NCI-H1105 treated with DMSO at 0.1 percent for 48 hours (cell line): ENCODE measurements at places on chromosomes 7 and 10.
A peak's percentile ranks its signal among the peaks of the same experiment; 100 is the strongest.

GRCh38 chr7:96538632-96539031 lies 171.0 kb downstream of the SEM1 start:
- DNase-seq: no peak

DNA sequence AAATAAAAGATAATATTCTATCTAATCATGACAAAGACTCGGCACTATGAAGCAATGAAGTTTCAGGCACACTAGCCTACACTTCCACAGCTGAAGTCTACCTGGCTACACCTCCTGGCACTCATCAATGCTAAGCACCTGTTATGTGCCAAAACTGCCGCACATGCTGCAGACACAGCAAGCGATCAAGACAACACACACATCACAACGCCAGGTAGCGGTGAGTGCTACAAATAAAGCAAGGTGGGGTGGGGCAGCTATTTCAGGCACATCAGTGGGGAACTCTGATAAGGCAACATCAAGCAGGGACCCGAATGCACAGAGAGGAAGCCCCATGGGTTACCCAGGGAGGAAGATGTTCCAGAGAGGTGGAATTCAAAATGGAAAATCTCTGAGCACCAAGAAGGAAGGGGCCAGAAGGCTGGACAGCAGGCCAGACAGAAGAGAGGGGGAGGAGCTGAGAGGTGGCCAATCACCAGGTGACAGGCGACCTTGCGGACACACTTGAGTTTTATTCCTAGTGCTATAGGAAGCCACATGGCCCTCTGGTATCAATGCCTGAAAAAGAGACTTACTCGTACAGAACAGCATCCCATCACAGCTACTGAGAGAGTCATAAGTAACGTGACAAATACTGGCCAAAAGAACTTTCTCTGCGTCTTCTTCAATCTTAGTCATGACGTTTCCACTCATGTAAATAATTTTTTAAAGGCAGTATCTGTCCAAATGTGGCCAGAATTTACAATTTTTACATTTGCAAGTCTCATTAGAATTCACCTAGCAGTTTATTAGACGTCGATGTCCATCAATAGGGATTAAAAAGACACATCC lies 8.0 kb downstream of the PSAP start:
- DNase-seq: no peak

DNA sequence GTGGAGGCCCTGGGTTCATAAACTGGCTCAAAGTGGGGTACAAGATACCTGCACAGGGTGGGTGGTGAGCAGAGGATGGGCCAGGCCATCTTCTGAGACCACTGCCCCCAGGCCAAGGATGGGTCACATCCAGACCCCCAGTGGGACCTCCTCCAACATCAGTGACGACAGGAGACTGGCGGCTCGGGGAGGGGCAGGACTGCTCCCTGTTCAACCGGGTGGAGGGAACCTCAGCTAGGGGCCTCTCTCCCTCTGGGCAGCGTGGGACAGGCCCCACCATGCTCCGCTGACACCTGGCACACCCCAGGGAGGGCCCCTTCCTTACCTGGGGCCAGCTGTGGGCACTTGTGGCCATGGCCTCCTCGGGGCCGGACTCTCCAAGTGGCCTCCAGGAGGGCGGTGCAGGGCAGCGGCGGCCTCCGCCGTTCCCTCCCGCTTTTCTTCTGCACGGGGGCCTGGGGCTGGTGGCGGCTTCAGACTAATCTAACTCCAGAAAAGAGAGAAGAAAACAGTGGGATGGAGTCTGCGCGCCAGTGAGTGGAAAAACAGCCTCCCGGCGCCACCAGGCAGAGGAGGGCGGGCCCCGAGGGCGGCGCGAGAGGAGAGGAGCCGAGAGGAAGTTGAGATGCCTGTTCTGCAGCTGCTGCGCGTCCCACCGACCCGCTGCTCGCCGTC lies at the start of gene CALHM2:
Gene CALHM2, minus strand, starts transcription at position 540 of the 675 bp plus-strand sequence. CDS start 2,429 bp downstream, outside the sequence.
- peak; percentile 46 for DNase-seq

DNA sequence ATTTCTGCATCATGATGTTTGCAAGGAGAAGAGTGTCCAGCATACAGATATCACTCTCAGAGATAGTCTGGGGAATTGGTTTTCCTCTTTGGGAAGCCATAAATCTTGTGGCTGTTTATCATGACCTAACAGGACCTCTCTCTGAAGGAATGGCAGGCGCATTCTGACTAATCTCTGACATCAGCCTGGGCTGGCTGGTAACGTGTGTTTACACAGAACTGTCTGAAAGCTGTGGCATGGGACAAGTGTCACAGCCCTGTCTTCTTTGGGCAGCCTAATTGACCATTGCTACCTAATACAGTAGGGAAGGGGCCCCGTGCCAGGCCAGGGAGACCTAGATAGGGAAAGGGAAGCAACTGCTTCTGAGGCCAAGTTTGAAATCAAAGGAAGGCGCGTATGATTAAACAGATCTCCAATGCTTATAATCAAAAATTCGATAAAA lies 73.9 kb upstream of the CABCOCO1 start:
- DNase-seq: no peak

GRCh38 chr10:116403740-116404250 lies 23.9 kb upstream of the PNLIPRP3 start:
- DNase-seq: no peak

- DNase-seq: no peak
Measured at GRCh38 chr10:86440874-86441843, 74.6 kb upstream of the GRID1 start.
